ENCODE measurements at places on chromosomes 12 and 14.

GRCh38 chr12:8033153-8034044 lies 883 bp downstream of the FOXJ2 start:
- DNase-seq = peak; percentile 46

DNA sequence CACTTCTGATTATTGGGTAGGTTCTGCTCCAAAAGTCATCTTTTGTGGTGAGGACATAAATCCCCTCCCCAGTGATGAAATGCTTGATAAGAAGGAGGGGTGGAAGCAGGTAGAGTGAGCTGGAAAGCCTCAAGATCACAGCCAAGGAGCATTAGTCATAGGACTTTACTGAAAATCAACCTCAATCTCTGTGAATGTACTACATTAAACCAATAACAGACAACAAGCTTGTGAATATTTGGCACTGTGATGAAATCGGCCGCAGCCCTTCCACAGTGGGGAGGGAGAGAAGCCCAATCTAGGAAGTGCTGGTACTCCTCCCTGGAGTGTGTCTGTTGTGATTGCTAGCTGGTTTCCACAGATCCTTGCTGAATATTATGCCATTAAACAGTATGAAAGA lies 41.2 kb upstream of the PTCSC3 start:
- DNase-seq = no peak

DNA sequence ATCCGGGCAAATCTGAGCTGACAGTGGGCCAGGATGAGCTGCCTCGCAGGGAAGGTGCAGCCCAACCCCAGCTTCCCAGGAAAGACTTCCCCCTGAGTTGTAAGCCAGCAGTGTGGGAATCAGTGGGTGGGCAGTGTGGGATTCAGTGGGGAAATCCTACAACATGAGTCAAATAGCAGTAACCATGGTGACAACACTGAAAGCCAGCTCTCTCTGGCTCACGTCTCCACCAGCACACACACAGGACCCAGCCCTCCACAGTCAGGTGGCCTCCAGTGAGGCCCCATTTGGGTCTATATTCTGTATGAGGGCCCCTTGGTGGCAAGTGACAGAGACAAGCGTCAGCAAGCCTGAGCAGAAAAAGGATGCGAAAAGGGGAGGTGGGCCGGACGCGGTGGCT lies 6.0 kb upstream of the LGALS3 start:
- DNase-seq = no peak

GRCh38 chr14:97777622-97778355 lies 980.6 kb downstream of the VRK1 start:
- DNase-seq = peak; percentile 11

DNA sequence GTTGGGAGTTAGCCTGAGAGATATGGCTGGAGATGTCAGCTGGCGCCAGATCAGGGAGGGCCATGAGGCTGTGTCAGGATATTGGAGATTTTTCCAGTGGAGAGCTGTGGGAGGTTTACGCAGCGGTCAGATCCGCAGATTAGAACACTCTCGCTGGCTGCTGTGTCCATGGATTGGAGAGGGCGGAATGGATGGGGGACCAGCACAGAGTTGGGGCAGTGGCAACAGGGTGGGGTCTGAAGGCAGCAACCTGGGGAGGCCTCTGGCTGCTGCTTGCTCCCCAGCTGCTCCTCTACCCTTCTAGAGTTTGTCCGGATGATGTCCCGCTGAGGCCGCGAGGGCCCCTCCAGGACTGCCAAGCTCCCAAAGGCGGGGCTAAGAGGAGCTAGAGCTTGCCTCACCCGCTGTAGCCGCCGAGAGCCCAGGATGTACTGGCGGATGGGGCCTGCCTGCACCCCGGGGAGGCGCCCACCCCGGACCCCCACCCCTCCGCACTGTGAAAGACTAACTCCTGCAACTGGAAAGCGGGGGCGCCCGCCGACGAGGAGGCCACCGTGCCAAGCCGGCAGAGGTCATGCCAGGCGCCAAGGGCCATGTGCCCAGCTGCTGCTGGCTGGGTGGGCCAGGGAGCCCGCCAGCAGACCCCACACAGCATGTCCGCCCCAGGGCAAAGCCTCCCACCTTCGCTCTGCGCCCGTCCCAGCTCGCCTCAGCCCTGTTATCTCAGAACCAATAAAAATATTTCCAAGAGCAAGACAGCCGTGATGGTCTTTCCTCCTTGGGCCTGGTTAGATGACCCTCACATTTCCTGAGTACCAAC lies 20.2 kb upstream of the MLEC start:
- no peak for DNase-seq

DNA sequence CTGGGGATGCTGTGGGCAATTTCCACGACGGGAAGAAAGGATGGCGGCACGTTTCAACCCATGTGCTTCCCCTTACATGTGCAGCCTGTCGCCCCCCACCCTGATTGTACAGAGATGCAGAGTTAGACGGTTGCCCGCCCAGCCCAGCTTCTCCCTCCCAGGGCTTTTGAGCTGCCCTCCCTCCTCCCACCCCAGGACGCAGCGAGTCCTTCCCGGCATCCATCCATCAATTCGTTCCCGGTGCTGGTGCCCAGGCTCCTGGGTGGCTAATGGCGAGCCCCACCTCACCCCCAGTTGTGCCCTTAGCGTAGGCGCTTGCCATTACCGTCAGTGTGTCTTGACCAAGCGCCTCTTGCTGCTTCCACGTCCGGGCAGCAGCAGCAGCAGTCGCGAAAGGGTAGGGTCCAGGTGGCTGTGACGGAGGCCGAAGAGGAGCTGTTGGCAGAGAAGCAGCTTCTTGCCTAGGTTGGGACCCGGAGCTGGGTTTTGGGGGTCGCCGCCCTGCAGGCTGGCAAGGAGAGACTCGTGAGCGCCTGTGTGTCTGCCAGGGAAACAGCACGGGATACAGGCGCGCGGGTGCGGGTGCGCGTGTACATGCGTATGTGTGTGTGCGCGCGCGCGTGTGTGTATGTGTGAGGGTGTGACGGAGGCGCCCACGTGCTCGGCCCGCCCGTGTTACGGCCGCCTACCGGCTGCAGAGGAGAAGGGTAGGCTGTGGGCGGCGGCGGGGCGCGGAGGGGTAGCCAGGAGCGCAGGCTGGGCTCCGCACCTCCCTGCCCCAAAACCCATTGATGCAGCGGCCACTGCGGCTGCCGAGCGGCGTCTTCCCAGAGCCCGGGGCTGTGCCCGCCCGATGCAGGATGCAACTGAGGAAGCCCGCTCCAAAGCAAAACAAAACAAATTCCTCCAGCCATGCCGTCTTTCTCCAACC lies at the start of gene SLC6A15:
SLC6A15 (minus strand) TSS at position 602 of the 931 bp plus-strand sequence. CDS start 20,679 bp downstream, outside the sequence.
- no peak for DNase-seq

DNA sequence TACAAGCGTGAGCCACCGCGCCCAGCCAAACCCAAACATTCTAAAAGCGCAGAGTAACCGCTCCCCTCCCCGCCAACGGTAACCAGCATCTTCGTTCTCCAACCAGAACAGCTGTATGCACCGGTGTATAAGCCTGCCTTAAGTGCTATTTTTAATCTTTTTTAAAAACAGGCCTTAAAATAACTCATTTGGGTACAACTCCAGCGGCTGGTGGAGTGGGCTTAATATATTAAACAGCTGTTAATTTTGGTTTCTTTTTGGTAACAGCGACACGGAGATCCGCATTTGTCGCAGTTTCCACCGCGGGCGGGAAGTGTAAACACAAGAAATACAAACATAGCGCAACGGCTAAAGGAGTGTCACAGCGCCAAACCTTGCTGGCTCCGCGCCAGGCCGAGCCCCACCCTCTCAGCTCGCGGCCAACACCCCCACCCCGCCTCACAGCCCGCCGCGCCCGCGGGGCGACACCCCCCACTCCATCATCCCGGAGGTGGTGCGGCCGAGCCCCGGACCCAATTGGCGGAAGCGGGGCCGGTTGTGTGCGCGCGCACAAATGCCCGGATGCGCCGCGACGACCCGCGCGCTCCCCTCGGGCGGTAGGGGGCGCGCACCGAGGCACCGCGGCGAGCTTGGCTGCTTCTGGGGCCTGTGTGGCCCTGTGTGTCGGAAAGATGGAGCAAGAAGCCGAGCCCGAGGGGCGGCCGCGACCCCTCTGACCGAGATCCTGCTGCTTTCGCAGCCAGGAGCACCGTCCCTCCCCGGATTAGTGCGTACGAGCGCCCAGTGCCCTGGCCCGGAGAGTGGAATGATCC lies at the start of gene MDM2:
MDM2 (plus strand) TSS at position 602 of the 812 bp plus-strand sequence. CDS start 301 bp downstream, outside the sequence.
- peak; percentile 97 for DNase-seq

- no peak for DNase-seq
Observed at GRCh38 chr14:94469261-94469660, 6.7 kb downstream of the SERPINA9 start.

DNA sequence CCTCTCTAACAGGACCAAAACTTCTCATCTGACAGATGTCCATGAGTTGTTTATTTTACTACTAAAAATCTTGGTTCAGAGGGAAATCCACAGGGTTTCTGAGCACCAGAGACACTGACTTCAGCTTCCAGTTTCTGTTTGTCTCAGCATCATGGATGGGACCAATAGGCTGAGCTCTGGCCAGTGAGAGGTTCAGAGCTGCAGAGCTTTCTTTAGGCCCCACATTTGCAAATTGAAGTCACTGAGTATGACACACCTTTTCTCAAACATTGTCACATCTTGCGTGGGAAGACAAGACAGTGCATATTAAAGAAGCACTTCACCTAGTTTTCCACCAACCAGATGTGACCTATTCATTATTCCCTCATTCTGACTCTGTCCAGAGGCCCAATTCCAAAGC lies 45.2 kb downstream of the RDH12 start:
- DNase-seq = no peak

GRCh38 chr12:90460681-90461080 lies 494.3 kb downstream of the CCER1 start:
- DNase-seq = no peak

DNA sequence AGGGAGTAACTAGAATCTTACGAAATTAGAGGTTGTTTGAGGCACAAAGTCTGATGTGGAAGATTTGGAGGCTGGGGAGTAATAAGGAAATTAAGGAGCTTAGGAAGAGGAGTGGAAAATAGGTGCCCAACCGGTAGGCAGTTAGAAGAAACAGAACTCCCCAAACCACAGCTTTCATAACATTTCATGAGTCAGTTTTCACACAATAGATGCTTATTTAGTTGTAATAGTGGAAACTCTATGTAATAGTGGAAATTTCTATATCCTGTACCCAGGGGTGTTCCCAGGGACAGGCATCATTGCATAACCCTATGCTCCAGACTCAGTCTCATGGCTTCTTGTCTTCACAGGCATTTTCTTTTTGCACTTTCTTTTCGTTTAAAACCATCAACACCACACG lies 8.3 kb downstream of the C3AR1 start:
- DNase-seq = peak; percentile 46

GRCh38 chr12:113449839-113450238 lies 21.8 kb downstream of the LHX5 start:
- no peak for DNase-seq

DNA sequence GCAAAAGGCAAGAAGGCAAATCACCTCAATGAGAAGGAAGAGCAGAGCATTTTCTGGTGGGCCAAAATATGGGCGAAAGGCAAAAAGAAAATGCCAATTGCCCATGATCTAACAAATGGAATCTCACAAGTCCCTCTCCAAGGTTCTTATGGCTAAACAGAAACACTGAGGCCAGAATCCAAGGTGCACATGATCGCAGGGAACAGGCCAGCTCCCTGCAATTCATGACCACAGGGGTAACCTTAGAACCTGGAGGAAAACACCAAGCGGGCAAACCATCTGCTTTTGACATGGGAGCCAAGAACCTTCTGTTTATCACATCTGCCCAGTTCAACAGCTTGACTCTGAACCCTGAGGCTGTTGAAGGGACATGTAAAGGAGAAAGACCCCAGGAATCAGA lies 60.0 kb downstream of the NT5DC3 start:
- DNase-seq = no peak

DNA sequence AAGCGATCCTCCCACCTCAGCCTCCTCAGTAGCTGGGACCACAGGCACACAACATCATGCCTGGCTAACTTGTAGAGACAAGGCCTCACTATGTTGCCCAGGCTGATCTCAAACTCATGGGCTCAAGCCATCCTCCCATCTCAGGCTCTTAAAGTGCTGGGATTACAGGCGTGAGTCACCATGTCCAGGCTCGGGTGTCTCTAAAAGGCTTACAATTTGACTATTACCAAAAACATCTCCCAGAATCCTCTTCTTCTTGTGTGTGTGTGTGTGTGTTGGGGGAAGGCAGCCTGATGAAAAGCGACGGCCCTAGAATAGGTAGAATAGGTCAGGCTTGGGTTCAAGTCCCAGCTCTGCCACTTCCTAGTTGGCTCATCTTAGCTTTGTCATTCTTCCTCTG lies 16.8 kb downstream of the MSI1 start:
- DNase-seq = no peak

- DNase-seq = no peak
Observed at GRCh38 chr12:48765753-48766162, 23.1 kb downstream of the ADCY6 start.

DNA sequence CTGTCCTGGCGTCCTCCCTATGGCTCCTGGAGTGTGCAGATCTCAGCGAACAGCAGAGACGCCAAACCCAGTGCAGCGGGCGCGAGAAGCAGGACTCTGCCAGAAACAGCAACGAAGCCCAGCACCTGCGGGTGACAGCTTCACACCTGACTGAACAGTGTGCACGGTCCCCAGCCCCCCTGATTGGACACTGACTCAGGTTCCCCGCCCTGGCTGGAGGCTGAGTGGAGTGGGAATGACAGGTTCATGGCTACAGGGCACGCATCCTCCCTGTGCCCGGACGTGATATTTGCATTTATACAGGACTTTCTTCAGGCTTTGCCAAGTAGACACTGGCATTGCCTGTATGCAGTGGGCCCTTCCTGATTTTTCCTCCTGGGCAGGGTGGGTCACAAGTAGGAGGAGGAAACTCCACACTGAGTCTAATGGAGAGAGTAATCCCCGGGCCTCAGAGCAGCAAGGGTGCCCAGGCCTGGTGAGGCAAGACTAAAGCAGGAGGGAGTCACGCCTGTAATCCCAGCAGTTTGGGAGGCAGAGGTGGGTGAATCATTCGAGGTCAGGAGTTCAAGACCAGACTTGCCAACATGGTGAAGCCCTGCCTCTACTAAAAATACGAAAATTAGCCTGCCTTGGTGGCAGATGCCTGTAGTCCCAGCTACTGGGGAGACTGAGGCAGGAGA lies 71.6 kb downstream of the ASCL4 start:
- DNase-seq = no peak

DNA sequence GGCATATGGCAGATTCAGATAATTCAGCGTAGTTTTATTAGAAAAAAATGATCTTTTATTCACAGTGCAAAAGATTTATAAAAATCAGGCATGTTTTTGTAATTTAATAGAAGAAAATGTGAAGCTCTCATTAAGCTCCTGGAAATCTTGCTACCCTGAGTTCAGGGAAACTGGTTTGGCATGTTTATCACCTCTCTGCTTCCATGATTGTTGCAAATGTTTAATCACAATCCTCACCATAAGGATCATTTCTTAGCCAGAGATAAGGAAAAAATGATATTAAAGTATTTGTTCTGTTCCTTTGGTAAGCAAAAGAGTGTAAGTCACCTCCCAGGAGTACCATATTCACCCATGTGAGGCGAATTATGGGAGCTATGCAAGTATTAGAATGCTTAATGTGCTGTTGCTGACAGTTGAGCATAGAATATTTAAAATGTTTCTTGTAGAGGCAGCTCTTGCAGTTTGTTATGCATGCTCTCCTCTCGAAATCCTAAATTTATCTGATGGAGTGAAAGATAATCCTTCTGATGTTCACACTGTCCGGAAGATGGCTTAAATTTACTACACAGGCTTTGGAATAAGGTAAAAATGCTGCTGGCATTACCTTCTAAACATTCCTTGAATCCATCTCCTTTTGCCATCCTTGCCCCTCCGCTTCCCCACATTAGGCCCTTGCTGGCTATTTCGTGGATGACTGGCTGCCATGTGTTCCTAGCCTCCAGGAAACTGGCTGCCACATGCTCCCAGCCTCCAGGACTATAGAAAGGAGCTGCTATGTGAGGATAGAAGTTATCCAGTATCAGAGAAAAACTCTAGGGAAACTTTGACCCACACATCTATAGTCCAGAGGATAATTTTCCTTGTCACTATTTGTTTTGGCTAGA lies 115.8 kb upstream of the CCDC198 start:
- no peak for DNase-seq

Measured in CD4-positive, alpha-beta T cell treated with Interferon gamma for 1 hour (primary cell).